Thyroid gland (tissue), 4 donors: ENCODE measurements at places on chromosomes 7 and 10. TPM values are rescaled to one million over a fixed set of nuclear protein-coding genes. Genes with fewer than 3 reads are reported as not detected.

EIF4H gene
- total RNA-seq, result 267 TPM

GRCh38 chr10:13331646-13332045 lies 16.4 kb downstream of the SEPHS1 start:
- no peak overlapping the region for H3K27ac ChIP-seq
- H3K36me3 ChIP-seq, result peaks cover 66% of the 10 kb centered on the region
- no peak overlapping the region for H3K4me3 ChIP-seq
- DNase-seq, result no peak
- no peaks in the 10 kb centered on the region for H3K27me3 ChIP-seq
- H3K4me1 ChIP-seq, result no peaks in the 10 kb centered on the region

DNA sequence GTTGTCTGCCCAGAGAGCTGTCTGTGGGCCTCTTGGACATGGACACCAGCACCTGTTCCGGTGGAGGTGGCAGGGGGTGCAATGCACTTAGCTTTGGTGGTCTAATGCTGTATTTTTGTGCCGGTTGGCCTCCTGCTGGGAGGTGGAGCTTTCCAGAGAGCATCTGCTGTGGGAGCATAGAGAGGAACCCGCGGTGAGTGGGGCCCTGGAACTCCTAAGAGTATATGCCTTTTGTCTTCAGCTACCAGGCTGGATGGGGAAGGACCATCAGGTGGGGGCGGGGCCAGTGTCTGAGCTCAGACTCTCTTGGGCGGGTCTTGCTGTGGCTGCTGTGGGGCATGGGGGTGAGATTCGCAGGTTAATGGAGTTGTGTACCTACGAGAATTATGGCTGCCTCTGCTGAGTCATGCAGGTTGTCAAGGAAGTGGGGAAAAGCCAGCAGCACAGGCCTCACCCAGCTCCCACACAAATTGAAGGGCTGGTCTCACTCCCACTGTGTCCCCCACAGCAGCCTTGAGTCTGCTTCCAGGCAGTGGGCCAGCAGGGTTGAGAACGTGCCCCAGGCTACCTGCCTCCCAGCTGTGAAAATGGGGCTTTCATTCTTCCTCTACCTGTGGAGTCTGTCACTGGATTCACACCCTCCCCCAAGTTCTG lies 29.0 kb downstream of the JAKMIP3 start:
- no peak for DNase-seq
- no peaks in the 10 kb centered on the region for H3K27me3 ChIP-seq
- no peaks in the 10 kb centered on the region for H3K36me3 ChIP-seq
- H3K27ac ChIP-seq, result no peak overlapping the region
- no peak overlapping the region for H3K4me3 ChIP-seq

SAMD9L gene
- total RNA-seq, result 8.1 TPM

FBXO24 gene
- 0.33 TPM for total RNA-seq

TUBAL3 gene
- total RNA-seq, result not detected

DNA sequence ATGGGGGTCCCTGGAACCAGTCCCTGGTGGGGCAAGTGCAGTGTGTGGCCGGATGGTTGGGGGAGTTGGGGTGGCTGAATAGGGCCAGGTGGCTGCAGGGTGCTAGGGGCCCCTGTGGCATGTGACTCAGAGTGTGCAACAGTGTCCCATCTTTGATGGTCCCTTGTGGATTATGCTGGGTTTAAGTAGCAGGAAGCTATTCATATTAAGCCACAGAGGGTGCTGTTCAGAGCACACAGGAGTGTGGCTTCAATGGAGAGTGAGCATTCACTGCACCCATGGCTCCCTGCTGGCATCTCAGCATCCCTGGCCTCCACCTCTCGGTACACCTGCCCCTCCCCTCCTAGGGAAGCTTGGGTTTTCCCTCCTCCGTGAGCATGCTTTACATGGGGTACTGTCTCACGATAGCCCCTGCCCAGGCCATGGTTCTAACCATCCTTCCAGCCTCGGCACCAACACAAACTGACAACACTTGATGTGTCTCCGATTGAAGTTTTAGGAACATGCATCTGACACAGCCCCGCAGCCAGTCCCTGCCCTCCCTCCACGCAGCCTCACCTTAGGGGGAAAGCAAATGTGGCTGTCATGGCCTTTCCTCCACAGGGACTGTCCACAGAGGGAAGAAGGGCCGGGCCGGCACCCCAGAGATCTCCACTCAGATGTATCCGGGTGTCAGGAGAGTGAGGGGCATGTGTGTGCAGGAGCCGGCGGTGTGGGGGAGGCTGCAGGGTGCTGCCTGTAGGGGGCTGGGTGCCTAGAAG lies 30.4 kb upstream of the PPIF start:
- H3K4me1 ChIP-seq, result peaks cover 27% of the 10 kb centered on the region
- H3K4me3 ChIP-seq, result no peak overlapping the region
- H3K27me3 ChIP-seq, result no peaks in the 10 kb centered on the region
- no peak for DNase-seq

HOXA2 gene
- 0.73 TPM for total RNA-seq

- H3K4me3 ChIP-seq, result no peak overlapping the region
- no peak overlapping the region for H3K27ac ChIP-seq
- H3K4me1 ChIP-seq, result no peaks in the 10 kb centered on the region
- H3K27me3 ChIP-seq, result no peaks in the 10 kb centered on the region
Observed at GRCh38 chr10:77522268-77522809, 115.3 kb downstream of the KCNMA1 start.

CLCN1 gene
- total RNA-seq, result not detected

- H3K27ac ChIP-seq, result no peak overlapping the region
- H3K4me3 ChIP-seq, result no peak overlapping the region
- no peaks in the 10 kb centered on the region for H3K4me1 ChIP-seq
- no peaks in the 10 kb centered on the region for H3K36me3 ChIP-seq
Observed at GRCh38 chr7:4174016-4174415, 508.1 kb upstream of the FOXK1 start.

CUZD1 gene
- 0.45 TPM for total RNA-seq
